Naive thymus-derived CD4-positive, alpha-beta T cell (primary cell): ENCODE measurements at places on chromosomes 7 and 10. TPM values are rescaled to one million over a fixed set of nuclear protein-coding genes. Genes with fewer than 3 reads are reported as not detected.

The NME8 gene
- total RNA-seq = not detected

The LIPK gene
- total RNA-seq = not detected

The AGR3 gene
- not detected in 2 replicates for total RNA-seq

The DPYSL4 gene
- 9.4 TPM for total RNA-seq

The PDZD7 gene
- total RNA-seq = 0.77 TPM

The HBP1 gene
- 116 TPM for total RNA-seq

The SPDYE5 gene
- not detected in 2 replicates for total RNA-seq

The CPXM2 gene
- not detected for total RNA-seq

The SFXN4 gene
- total RNA-seq = 11.8 TPM

The FAM25C gene
- total RNA-seq = not detected

The EGR2 gene
- 11.7 TPM for total RNA-seq

The MYOF gene
- 0.57 TPM for total RNA-seq

The THSD7A gene
- total RNA-seq = not detected

The SPDYE2B gene
- not detected for total RNA-seq

The NPC1L1 gene
- 0.21 TPM for total RNA-seq

The TMEM184A gene
- not detected for total RNA-seq

The SUMF2 gene
- 120 TPM for total RNA-seq

The TEX47 gene
- total RNA-seq = not detected

The MBL2 gene
- not detected for total RNA-seq

The LEP gene
- total RNA-seq = not detected

The TBXAS1 gene
- 6.7 TPM for total RNA-seq

The ITPRID1 gene
- total RNA-seq = not detected

The FRMD4A gene
- 0.10 and 0.23 TPM in 2 replicates for total RNA-seq
